HT1080 (cell line): ENCODE measurements at places on chromosomes 7 and 10.

- peak; percentile 13 for DNase-seq
Measured at GRCh38 chr10:89550509-89550908, 15.1 kb upstream of the SLC16A12 start.

- no peak for DNase-seq
Measured at GRCh38 chr7:151838861-151839381, 38.0 kb downstream of the PRKAG2 start.

GRCh38 chr7:77426521-77427051 is 10.4 kb upstream of the GSAP start:
- peak; percentile 31 for DNase-seq

GRCh38 chr7:106777674-106778299 is 87.3 kb upstream of the PIK3CG start:
- no peak for DNase-seq

DNA sequence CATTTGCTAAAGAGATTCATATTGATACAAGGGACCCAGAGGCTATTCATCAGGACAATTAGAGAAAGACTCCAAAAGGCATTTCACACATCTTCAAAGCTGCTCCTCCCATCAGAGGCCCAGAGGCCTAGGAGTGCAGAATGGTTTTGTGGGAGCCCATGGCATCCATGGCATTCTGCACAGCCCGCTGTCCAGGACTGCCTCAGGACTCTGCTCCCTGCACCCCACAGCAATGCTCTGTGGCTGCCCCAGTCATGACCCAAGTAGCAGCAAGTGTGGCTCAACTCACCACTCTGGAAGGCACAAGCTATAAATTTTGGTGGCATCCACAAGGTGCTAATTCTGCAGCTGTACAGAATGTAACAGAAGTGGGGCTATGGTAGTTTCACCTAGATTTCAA is 38.5 kb downstream of the ZNF438 start:
- no peak for DNase-seq

DNA sequence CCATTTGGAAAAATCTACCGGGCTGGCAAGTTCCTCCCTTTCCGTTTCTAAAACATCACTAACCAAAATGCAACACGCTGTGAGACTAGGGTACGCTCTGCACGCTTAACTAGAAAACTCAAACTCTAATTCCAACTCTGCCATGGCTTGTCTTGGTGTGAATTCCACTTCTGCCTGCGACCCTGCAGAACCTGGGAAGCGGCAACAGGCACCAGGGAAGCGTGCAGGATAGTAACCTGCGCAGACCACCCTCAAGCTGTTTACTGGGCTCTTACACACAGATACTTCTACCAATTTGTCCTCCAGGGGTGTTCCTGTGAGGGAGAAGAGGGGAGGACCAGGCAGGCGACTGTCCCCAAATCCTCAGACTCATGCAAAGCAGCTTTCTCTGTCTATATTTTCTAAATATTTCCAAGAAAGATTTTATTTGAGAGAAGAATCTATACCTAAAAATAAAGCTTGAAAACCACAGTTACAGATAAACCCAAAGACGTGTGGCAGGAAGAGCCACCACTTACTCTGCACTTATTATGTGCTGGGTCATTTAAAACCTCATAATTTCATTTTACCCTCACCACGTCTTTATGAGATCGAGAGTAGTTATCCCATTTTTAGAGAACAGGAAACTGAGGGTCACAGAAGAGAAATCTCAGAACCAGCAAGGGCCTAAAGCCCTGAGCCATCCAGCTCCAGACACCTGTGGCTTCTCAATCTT is 52.9 kb downstream of the CPXM2 start:
- no peak for DNase-seq

GRCh38 chr10:21650353-21650752 is 116.3 kb downstream of the MLLT10 start:
- no peak for DNase-seq

GRCh38 chr10:73643362-73643761 is 2.1 kb upstream of the MYOZ1 start:
- DNase-seq, result no peak

- DNase-seq, result no peak
Measured at GRCh38 chr10:117934477-117934876, 112.3 kb downstream of the RAB11FIP2 start.

DNA sequence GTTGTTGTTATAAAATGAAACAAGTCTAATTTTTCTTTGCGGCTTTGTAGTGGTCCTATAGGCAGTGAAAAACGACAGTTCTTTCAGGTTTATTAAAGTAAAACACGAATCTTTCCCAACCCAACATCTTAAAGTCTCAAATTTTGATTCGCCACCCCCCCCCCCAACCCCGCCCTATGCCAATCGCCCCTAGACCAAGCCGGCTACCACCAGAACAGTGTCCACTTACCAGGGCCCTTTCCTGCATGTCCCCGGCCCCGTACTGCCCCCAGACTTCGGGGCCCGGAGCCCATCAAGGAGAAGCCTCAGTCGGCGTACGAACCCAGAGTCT is 335 bp upstream of the CHCHD1 start:
- DNase-seq, result no peak

- DNase-seq, result peak; percentile 8
Measured at GRCh38 chr7:15921576-15921975, 235.1 kb upstream of the MEOX2 start.

DNA sequence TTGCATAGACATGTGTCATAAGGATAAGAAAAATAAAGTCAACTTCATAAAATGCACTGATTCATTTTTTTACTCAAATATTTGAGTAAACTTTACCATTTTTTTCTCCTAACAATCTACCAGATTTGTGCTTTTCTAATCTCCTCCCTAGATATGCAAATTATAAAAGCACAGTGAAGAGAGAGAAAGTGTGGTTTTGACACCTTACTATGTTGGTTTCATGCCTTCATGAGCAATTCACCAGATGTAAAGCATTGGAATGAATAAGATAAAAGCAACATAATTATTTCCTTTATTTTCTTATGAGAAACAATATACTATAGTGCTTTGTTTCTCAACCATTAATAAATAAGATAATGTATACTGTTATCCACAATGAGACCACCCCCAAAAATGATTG is 432.5 kb upstream of the PCDH15 start:
- DNase-seq, result no peak

GRCh38 chr10:31148951-31149350 is 117.3 kb upstream of the ZNF438 start:
- DNase-seq, result no peak

- DNase-seq, result no peak
Measured at GRCh38 chr7:47346377-47346914, 235.5 kb downstream of the TNS3 start.

DNA sequence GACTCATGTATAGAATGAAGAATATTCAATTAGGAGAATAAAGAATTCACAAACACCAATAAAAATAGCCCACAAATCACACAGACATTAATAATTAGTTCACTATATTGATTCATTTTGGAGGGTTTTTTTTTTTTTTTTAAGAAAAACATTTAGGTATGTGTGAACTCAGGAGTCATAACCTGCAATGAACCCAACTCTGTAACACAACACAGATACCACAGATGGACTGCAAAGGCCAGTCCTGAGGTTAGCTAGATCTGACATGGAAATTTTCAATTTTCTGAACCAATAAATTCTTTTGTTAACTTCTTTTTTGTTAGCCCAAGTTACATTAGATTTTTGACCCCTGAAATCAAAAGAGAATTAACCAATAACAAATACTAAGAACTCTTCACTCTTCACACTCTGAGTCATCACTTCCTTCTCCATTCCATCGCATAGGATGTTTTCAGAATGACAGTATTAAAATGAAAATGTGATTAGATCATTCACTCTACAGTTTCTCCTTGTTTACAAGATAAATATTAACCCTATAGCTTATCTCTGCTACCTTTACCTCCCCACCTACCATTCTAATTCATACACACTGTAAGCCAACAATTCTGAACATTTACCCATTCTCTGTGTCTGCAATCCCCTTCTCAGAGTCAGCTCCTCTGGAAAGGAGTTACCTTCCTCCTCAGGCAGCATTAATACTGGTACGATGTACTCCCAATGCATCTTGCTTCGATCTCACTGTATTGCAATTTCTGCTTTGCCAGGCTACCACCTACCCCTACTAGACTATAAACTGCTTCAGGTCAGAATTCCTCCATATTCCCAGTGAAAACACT is 141.5 kb downstream of the LRRN3 start:
- peak; percentile 67 for DNase-seq

GRCh38 chr7:133513608-133514007 is 260.7 kb downstream of the EXOC4 start:
- no peak for DNase-seq

- DNase-seq, result peak; percentile 71
Measured at GRCh38 chr10:13062803-13063202, 37.2 kb upstream of the OPTN start.

GRCh38 chr7:130972201-130972600 is 238.2 kb upstream of the KLF14 start:
- no peak for DNase-seq

GRCh38 chr7:13751766-13752165 is 237.7 kb downstream of the ETV1 start:
- DNase-seq, result no peak

- DNase-seq, result no peak
Measured at GRCh38 chr7:111098926-111099250, 8.0 kb downstream of the LRRN3 start.

GRCh38 chr10:35942057-35942456 is 300.0 kb upstream of the FZD8 start:
- no peak for DNase-seq

GRCh38 chr10:95841661-95842498 is 65.9 kb upstream of the CC2D2B start:
- peak; percentile 33 for DNase-seq

DNA sequence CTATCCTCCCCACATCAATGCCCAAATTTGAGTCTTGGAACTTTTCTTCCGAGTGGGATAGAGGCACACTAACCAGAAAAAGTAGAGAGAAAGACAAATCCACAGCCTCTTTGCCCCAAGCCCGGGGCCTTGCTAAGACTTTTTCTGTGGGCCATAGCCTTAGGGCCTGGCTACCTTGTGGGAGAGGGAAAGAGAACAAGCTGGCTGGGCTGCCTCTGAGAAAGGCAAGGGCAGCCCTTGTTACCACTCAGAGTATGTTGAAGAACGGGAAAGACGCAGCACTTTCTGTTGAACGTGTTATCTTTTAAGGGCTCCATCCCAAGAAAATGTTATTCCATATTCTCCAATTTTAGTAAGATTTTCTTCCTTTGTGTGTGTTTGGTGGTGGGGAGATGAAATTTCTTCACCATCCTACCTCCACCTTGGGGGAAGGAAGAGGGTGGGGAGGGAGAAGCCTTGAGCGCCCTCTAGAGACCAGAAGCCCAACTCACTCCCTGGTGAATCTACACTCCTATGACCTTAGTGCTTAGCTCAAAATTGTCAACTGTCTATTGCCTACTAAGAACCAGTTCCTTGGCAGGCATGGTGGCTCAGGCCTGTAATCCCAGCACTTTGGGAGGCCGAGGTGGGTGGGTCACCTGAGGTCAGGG is 3.9 kb upstream of the NRF1 start:
- peak; percentile 62 for DNase-seq
